Forelimb muscle (tissue), 1 donor: ENCODE measurements at places on chromosomes 7 and 10.

DNA sequence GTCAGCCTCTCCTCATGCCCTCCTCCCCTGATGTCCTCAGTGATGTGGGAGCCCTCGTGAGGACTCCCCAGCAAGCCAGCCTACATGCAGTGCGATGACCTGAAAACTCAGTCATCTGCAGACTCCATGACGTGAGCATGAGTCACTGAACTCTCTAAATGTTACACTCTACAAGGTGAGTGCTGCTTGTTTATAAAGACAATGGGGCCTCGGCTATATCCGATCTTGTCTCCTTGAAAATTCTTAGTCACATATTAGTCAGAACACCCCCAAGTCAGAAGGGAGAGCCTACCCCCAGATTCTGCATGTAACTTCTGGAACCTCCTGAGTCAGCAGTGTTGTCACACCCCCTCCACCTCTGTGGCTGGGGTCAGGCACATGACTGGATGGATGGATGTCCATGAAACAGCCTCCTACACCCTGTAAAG is 673.8 kb downstream of the INHBA start:
- DNase-seq: no peak

- DNase-seq: no peak
These were observed 1.0 kb upstream of the KNDC1 start for GRCh38 chr10:133158756-133159610.

DNA sequence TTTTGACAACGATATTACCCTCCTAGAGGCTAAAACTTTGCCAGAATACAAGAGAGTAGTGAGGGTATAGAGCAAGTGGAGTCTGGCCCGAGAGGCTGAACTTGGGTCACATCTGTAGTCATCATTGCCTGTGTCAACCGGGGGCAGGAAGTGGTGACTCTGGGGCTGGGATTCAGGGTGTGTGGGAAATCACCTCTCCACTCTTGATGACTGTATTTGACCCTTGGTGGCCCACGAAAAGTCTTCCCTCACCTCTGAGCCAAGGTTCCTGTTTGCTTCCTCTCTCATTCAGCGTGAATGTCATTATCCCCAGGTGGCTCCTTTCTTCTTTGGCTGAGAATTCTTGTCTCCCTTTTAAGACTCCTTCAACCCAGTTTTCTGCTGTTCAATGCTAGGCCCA is 240.4 kb downstream of the ABCA13 start:
- DNase-seq: no peak

DNA sequence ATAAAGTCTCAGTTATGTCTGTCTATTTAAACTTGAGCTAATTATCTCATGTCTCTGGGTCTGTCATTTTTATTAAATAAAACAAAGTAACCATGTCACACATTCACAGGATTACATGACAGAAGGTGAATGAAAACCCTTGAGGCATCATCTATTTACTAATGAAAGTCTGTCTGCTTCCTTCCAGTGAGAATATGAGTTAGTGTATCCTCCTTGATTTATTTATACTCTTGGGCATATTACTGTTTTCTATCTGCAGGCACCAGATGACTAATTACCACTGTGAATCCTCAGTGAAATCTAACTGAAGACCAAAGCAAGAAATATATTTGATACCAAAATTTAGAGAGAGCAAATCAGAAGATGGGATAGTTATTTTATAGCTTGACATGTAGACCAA is 163.7 kb downstream of the CDC14C start:
- no peak for DNase-seq
